ENCODE measurements at places on chromosomes 1 and 21.

GRCh38 chr1:88462488-88463261 is 221.4 kb upstream of the PKN2 start:
- no peak for DNase-seq

GRCh38 chr1:73804935-73805334 is 393.0 kb downstream of the LRRIQ3 start:
- no peak for DNase-seq

GRCh38 chr1:39132505-39133339 is 71.8 kb upstream of the MACF1 start:
- DNase-seq, result no peak

- no peak for DNase-seq
Observed at GRCh38 chr1:209041927-209042326, 541.6 kb upstream of the CAMK1G start.

DNA sequence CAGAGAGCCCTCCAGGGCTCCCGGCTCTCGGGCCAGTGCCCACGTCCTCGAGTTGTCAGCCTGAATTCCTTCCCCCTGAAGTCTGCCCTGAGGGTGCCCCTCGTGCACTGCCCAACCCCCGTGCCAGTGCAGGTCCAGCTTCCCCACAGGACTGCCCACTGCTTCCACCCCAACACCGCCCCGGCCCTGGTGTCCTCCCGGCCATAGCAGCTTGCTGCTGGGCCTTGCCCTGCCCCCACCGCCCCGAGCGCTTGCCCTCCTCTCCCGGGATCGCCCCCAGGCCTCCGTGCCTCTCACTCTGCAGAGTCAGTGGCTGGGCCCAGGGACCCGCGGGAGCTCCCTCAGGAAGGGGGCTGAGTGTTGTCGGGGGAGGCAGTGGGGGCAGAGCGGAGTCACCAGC is 24.1 kb upstream of the ARHGEF16 start:
- no peak for DNase-seq

DNA sequence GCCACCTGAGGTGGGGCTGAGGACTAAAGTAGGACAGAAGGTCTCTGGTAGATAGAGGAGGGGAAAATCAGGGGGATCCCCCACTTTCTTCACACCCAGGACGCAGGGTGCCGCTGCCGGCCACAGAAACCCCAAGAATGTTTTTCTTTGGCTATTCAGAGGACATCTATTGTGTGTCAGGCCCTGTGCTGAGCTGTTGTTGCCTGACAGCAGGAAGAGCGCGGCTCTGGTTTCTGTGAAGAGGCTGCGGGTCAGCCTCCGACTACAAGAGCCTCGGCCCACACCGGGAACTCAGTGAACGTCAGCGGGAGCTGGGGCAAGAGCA is 407 bp upstream of the PIGV start:
- peak; percentile 58 for DNase-seq

- DNase-seq, result no peak
Observed at GRCh38 chr1:68120136-68120791, 69.8 kb upstream of the DIRAS3 start.

DNA sequence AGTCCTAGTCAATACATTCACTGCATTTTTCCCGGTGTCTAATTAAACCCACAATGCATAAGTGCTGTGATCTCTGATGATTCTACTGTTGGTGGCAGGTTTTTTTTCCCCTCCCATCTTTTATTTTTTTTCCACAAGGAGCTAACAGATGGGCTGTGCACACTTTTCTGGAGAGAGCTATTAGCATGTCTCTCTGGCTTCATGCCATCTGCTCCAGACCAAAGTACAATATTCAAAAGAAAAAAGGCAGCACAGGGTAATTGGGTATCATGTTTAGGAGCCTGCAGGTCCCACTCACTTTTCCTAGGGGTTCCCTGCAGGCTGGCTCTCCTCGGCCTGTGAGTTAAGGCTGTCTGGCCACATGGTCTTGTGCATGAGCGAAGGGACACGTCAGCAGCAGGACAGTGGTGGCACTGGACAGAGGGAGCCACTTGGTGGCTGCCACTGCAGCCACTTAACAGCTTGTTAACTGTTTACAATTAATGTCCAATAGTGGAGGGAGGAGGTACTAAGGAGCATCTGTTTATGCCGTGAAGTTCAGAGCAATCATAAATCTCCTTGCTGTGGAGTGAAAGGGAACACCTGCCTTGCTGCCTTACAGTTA is 53.5 kb upstream of the C8B start:
- no peak for DNase-seq

GRCh38 chr1:10424034-10424433 is 6.2 kb upstream of the CENPS start:
- DNase-seq, result no peak

- DNase-seq, result no peak
Observed at GRCh38 chr1:9842073-9842711, 18.4 kb upstream of the CLSTN1 start.

DNA sequence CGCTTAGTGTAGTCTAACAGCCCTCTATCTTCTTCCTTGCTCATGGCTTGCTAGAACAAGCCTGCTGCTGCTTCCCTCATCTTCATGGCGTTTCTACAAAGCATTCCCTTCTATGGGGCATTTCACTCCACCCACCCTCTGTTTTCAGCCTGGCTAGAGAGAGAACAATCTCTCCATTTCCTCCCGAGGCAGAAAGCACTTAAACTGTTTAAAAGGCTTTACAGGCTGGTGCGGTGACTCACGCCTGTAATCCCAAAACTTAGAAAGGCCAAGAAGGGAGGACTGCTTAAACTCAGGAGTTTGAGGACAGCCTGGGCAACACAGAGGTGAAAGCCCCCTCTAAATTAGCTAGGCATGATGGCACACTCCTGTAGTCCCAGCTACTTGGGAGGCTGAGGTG is 17.8 kb downstream of the ORC1 start:
- no peak for DNase-seq

GRCh38 chr1:36425791-36426190 is 24.5 kb downstream of the OSCP1 start:
- DNase-seq, result no peak

- DNase-seq, result no peak
Observed at GRCh38 chr1:221071777-221072176, 192.5 kb downstream of the HLX start.

DNA sequence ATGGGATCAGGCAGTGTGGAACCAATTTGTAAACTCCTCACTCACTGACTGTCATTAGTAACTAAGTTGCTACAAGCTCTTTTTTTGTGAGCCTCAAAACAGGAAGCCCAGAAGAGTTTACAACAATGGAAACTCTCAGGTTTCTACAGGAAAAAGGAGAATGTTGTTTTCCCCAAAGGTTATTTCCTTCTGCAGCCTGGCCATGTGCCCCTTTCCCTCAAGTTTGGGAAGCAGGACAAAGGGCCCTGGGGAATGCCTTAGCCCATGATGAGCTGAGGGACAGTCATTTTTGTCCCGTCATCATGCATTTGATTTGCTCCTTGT is 395.9 kb downstream of the KIF26B start:
- no peak for DNase-seq

- DNase-seq, result no peak
Observed at GRCh38 chr1:156160000-156160742, 6.8 kb downstream of the SEMA4A start.

DNA sequence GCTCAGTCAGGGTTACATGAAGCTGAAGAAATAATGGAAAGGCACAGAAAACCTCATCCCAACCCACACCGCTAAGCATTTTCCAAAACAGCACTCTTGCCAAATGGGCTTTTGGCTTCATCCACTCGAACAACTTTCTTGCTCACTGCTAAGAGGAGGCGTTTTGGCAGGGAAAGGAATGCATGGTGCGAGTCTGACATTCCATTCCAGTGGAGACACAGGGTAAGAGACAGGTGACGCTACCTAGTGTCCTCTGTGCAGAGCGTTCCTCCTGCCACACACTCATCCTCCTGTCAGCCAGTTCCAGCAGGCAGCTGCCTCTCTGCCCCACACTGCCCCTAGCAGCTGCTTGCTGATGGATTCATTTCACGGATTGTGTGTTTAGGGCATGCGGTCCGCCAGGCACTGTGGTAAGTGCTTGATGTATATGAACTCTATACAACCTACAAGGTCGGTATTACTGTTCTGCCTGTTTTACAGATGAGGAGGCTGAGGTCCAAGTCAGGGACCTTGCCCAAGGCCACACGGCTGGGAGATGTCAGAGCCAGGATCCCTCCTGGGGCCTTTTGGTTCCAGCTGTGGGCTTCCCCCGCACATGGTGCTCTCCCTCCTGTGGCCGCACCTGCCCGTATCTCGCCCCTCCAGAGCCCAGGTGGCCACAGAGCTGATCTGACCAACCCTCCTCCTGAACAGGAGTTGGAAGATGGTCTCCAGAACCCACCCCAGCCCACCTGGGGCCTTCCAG is 25.7 kb upstream of the BACE2 start:
- no peak for DNase-seq

DNA sequence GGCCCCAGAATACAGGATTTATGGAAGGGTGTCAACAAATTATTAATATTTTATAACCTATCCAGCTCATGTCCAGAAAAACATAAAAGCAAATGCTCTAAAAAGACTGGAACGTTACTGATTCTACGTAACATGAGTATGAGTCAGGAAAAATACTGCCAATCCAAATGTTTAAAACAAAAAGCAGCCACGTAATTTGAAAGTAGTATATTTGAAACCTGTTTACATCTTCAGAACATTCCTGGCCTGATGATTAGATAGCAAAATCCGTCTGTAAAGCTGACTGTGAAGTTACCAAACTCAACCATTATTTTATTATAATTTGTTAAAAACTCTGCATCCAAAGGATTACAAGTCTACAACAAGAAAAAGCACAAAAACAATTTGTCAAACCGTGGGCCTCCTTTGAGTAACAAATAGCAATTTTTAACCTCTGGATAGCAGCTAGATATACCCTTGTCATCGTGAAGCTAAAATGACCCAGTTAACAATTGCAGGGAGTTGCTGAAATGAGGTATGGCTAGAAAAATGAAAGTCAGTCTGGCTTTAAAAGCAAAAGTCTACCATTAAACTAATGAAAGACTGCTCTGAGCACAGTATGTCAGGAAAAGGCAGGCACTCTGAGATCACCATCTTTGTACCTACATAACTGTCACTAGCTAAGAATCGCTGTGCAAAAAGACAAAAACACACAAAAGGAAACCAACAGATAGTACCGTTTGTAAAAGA is 1.2 kb downstream of the UBR4 start:
- DNase-seq, result no peak

DNA sequence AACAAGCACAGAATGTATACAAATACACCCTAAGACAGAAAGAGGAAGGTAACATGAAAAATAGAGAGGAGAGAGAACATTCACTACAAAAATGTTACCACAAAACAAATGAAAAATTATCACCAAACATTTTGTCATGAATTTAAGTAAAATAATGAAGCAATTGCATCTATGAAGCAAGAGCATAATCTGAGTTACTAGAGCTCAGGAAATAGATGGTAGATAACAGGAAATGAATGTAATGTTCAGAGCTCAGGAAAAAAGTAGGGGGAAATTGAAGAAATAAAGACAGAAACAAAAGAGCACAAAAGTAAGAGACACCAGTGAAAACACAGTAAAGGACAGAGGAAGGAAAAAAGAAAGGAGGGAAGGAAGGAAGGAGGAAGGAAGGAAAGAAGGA is 19.4 kb downstream of the SEC16B start:
- no peak for DNase-seq

GRCh38 chr1:43220905-43221778 is 48.6 kb upstream of the TMEM125 start:
- DNase-seq, result no peak

DNA sequence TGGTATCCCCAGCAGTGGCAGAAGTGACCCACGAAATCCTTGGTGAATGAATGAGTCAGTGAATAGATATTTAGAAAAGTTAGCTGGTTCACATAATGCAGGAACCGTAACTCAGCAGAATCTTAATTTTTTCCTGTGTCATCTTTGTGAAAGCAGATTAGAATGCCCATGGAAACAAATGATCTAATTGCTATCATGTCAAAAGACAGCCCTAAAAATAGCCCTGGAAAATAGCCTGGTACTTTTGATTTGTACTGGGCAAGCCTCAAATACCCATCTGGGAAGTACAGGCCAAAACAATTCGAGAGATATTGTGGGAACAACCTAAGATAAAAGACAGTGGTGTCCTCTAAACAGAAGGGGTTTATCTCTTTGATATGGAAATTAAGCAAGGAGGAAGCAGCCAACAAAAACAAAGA is 21.1 kb downstream of the FYB2 start:
- no peak for DNase-seq

GRCh38 chr1:181793831-181794230 is 267.7 kb downstream of the ZNF648 start:
- DNase-seq, result no peak

GRCh38 chr1:160251687-160252526 is 10.4 kb downstream of the DCAF8 start:
- DNase-seq, result no peak

GRCh38 chr1:27542463-27543273 is 52.7 kb upstream of the WASF2 start:
- DNase-seq, result no peak

DNA sequence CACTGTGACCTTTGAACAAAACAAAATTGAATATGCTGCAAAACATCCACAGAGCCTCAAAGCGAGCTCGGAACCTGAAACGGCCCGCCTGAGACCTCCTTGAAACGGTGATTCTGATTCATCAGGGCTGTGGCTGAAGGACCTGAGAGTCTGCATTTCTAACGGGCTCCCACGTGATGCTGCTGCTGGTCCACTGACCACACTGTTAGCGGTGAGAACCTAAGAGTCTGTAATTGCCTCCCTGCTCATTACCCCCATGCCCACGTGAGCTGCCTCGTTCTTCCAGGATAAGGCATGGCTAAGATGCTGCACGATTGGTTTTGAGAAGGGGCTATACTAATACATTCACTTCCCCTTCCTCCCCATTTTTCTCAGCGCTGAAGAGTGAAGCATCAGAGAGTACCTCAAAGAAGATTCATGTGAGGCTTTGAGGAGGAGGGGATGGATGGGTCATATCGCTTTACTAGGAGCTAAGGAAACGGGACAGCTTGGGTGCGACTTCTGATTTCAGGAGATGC is 9.7 kb downstream of the TLR5 start:
- DNase-seq, result no peak

DNA sequence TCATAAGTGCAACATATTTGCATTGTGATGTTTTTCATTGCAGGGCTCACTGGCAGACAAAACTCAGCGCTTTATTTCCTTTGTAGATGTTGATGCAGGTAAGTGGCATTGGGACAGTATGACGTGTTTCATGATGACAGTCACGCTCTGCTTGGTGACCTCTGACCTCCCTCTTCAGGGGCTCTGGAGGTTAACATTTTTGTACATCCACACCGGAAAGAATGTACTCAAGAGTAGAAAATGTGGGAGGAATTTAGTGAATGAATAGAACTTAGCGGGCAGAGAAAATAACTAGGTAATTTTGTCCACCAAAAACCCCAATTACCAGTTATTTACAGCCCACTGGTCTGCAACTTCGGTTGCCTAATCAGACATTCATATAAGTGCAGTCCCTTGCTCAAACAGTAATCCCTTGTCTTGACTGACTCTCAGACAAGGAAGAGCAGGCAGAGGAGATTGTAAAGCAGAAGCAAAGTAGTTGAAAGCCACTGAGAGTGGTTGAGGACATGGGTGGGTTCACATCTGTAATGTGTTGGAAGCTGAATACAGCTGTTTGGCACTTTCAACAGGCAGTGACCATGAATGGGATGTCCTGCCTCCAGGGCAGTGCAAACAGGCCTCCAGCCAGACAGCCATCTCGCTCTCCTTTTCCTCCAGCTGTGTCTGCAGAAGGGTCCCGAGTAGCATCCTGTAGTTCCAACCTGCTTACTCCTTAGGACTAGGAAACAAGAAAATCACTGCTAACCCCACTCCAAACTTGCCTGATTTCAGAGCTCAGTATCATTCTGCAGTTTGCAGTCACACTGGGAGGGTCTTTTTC is 188.9 kb downstream of the NRIP1 start:
- DNase-seq, result no peak
